ENCODE measurements at places on chromosomes 16 and 17.

DNA sequence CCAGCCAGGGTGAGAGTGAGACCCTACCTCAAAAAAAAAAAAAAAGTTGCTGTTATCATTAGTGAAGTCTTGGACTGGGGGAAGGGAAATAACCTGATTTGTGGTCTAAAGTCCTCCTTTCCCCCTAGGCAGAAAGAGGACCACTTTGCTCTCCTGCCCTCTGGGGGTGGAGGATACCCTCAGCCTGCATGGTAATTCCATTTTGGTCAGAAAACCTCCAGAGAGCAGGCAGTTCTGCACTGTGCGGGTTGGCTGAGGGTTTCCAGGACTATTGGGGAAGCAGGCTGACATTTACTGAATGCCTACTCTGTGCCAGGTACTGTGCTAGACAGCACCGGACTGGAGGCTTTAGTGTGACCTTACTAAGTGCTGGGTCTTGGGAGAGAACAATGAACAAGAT, 2.6 kb downstream of the ADAP2 start:
- DNase-seq = no peak

- DNase-seq = no peak
Measured at GRCh38 chr16:353404-354290, 1.1 kb upstream of the AXIN1 start.

DNA sequence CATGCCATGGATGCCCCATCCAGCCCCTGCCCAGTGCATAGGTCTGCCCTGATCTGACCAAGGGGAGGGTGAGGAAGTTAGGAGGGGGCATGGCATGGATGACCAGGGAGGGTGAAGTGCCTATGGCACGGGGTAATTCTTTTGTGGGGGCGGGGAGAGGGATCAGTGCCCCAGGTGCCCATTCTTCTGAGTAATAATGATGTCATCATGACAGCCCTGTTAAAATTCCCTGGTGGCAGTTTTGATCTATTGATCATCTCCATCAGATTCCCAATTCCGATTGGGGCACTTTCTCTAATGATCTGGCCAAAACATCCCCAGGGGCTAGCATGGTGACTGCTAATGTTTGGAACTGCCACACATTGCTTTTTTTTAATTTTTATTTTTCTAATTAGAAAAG, 392.2 kb downstream of the UTP18 start:
- DNase-seq = no peak

DNA sequence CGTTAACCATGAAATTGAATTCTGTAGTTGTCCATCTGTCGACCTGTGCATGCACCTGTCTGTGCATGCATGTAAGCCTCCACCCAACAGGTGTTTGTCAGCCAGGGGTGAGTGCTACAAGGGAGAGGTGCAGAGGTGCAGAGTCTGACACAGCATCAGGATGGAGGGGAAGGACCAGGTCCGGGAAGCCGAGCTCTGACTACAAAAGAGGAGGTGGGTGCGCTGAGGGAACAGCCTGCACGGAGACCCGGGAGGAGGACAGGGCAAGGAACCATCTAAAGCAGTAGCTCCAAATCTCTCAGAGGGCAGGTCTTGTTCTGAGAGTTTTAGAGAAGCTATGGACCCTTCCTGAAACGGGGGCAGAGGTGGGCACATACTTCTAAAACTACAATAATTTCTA, 54.1 kb downstream of the B9D1 start:
- no peak for DNase-seq

DNA sequence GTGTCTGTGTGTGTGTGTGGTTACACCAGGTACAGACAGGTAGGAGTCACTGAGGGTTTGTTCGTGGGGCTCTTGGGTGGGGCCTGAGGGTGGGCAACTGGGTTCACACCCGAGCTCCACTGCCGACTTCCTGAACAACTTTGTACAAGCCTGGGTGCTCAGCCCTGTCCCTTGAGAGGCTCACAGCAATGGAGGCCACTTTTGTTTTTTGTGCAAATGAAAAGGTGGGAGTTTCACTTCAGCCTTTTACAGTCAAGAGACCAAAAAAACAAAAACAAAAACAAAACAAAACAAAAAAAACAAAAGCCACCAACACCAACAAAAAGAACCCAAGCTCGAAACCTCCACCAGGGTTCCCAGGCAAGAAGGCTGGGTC, 2.4 kb downstream of the RHBDF2 start:
- no peak for DNase-seq

DNA sequence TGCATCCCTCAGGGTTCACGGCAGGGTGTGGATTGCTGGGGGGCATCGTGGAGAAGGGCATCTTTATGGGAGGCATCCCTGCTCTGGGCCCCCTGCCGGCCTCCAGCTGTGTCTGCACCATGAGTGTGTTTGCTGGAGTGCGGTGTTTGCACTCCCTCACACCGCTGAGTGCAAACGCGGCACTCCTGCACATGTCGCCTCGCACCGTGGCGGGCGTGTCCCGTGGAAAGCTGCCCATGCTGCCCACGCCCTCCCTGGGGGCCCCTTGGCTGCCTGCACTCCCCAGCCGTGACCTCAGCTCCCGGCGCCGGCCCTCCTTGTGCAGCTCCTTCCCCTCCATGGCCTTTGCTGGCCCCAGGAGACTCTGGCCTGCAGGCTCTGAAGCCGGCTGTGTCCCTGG, 74.6 kb upstream of the ZNF750 start:
- DNase-seq = no peak

DNA sequence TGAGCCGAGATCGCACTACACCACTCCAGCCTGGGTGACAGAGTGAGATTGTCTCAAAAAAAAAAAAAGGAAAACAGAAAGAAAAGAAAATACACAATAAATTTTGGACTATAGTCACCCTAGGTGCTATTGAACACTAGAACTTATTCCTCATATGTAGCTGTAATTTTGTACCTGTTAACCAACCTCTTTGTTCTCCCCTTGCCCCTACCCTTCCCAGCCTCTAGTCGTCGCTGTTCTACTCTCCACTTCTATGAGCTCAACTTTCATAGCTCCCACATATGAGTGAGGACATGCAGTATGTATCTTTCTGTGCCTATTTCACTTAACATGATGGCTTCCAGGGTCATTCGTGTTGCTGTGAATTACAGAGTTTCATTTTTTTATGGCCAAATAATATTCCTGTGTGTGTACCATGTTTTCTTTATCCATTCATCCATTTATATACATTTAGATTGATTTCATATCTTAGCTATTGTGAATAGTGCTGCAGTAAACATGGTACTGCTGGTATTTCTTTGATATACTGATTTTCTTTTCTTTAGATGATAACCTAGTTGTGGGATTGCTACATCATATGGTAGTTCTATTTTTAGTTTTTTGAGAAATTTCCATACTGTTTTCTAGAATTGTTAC, 28.3 kb downstream of the VPS35L start:
- peak; percentile 58 for DNase-seq

DNA sequence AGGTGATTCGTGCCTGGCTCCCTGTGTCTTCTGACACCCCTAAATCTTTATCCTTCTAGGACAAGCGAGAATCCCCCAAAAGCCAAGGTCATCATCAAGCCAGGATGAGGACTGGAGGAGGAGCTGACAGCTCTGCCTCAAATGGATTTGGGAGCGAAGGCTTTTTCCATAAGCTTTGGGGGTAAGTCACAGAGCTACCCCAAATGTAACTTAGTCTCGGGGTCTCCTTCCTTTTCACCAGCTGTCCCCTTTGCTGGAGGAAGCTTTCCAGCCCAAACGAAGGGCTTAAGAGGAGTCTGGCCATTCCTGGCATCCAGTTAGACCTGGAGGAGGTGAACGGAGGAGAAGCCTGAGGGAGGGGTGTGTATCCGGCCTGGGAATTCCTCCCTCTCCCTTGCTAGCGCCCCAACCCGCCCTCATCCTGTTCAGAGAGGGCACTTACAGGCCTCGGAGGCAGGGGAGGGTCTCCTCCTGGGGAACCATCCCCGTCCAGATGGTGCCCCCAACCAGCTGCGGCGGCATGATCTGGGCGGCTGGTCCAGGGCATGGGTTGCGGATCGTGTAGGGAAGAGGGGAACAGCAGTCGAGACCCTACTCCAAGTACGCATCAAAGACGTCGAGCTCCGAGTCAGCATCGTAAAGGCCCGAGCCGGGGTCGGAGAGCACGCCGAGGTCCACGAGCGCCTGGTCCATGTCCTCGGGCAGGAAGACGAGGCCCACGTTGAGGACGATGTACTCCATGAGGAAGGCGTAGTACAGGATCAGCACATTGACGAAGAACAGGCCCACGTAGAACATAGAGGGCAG, 938 bp downstream of the DEXI start:
- DNase-seq = no peak

DNA sequence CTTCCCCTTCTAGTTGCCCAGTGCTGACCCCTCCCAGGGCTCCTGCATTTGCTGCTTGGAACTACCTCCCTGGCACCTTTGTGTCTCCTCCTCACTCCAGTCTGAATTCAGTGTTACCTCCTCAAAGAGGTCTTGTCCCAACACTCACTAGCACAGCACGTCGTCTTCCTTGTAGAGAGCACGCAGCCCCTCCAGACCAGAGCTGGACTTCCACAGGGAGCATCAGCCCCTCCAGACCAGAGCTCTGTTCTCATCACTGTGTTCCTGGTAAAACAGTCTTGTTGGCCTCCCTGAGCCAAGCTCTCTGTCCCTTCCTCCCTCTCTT, 27.8 kb upstream of the MGAT5B start:
- DNase-seq = no peak

DNA sequence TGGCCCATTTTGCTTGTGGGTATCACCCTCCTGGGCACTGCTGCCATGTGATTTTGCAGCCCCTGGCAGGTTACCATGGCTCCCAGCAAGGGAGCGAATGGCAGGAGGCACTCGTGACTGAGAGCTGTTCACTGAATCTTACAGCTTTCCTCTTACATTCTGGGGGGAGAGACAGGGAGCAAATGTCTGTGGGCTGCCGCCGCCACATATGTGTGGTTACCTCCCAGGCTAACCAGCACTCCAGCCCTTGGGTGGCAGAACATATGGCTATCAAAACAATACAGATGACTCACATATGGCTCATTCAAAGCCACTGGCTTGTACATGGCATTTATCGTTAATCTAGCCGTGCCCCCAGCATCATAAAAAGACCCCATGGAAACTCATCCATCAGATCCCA, 19.8 kb downstream of the GTF3C1 start:
- no peak for DNase-seq

DNA sequence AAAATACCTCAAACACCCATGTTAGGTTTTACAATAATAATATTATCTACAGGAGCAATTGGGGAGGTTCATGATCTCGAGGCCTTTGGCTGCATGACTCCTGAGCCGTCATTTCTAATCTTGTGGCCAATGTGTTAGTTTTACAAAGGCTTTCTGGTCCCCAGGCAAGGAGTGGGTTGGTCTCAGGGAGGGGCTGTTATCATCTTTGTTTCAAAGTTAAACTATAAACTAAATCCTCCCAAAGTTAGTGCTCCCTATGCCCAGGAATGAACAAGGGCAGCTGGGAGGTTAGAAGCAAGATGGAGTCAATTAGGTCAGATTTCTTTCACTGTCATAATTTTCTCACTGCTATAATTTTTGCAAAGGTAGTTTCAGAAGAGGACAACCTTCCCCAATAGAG, 9.1 kb upstream of the CCL5 start:
- no peak for DNase-seq

DNA sequence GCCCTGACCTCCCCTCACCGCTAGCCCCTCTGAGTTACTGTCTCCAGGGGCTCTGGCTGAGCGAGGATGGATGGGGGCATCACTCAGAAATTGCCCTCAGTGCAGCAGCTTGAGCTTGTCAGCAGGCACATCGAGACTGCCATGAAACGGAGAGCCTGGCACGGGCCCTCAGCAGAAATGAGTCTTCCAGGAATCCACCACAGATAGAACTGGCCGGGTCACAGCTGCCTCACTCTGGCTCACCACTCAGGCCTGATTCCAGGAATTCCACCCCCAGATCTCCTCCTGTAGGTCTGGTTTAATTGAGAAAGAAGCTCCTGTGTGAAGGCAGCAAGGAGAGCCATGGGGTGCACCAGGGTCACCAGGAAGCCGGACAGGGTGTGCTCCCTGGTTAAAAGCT, 85.5 kb downstream of the GSG1L start:
- DNase-seq = no peak

- DNase-seq = no peak
Measured at GRCh38 chr17:83174362-83175118, 95.1 kb downstream of the METRNL start.

DNA sequence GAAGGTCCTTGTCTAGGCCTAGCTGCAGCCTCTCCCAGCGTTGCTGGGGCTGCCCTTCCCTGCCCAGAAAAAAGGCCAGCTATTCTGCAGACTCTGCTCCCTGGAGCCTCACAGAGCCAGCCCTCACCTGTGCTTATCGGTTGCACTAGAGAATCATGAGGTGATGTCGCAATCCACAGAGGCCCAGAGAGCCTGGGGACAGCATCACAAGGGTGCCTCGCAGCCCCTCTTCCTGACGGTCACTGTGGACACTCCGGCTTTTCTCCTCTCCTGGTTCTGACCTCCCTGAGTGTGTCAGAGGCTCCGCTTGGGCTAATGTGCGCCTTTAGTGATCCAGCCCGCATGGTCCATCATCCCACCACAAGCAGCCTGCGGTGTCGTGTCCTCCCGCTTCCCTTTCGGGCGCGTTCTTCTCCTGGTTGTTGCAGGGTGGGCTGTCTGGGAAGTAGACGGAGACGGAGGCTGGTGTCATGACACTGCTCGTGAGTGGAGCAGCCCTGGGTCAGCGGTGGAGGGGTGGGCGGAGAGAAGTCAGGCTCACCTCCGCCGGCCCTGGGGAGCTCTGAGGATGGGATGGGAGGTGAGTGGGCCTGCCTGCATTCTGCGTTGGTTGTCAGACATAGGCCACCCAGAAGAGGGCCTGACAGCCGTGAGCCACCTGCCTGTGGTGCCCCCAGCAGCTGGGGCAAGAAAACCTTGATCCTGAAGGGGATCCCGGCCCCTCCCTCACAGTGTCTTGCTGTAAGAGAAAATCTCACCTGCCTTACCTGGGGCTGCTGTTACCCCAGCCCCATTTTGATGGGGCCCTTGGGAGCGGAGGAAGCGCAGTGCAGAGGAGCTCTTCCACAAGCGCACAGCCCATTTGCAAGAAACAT, 165.9 kb upstream of the CHMP6 start:
- DNase-seq = no peak

DNA sequence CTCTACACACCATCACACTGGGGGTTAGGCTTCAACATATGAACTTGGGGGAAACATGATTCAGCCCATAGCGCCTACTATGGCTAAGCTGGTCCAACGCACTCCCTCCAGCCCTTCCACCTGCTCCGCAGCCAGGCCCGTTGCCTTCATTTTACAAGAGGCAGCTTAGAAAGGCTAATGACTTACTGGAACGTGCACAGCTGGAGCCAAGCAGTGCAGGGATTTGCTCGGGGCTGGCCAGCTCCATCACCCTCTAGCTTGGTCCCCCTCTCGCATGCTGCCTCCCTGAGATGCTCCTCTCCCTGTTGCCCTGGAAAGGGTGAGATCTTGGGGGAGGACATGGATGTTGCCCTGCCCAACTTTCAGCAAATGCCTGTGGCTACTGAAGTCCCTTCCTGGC, 2.8 kb upstream of the CACNG1 start:
- DNase-seq = no peak

GRCh38 chr16:24309258-24310142, 53.4 kb downstream of the CACNG3 start:
- DNase-seq = peak; percentile 47

GRCh38 chr16:28326881-28327610, 34.7 kb downstream of the SBK1 start:
- no peak for DNase-seq
